Activated CD4-positive, alpha-beta memory T cell treated with anti-CD3 and anti-CD28 coated beads for 36 hours (primary cell): ENCODE measurements at places on chromosomes 4 and X. TPM values are rescaled to one million over a fixed set of nuclear protein-coding genes. Genes with fewer than 3 reads are reported as not detected.
A peak's percentile ranks its signal among the peaks of the same experiment; 100 is the strongest.

DNA sequence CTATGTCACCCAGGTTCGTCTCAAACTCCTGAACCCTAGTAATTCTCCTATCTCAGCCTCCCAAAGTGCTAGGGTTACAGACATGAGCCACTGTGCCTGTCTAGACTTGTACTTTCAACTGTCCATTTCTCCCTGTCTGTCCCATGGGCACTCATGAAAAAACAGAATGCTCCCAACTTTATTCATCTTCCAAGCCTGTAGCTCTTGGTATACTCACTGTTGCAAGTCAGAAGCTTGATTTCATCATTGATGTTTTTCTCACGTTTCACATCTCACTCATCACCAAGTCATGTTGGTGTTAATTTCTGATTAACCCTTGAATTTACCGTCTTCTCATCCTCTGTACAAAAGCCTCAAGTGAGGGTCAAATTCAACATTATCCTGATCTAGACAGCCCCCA is 7.3 kb upstream of the SRP72 start:
- H3K27me3 ChIP-seq: no peaks in the 10 kb centered on the region
- H3K4me3 ChIP-seq: no peak overlapping the region
- H3K27ac ChIP-seq: peak overlapping the region; percentile 67
- H3K4me1 ChIP-seq: peaks cover 20% of the 10 kb centered on the region
- no peak for DNase-seq
- peaks cover 51% of the 10 kb centered on the region for H3K36me3 ChIP-seq

The AFP gene
- total RNA-seq: not detected

GRCh38 chrX:132842460-132843238 is 115.8 kb downstream of the HS6ST2 start:
- no peak overlapping the region for H3K4me3 ChIP-seq
- no peak for DNase-seq
- no peaks in the 10 kb centered on the region for H3K4me1 ChIP-seq
- H3K36me3 ChIP-seq: no peaks in the 10 kb centered on the region
- peaks cover 4% of the 10 kb centered on the region for H3K27me3 ChIP-seq
- no peak overlapping the region for H3K27ac ChIP-seq

The PGRMC1 gene
- total RNA-seq: 29.4 TPM

DNA sequence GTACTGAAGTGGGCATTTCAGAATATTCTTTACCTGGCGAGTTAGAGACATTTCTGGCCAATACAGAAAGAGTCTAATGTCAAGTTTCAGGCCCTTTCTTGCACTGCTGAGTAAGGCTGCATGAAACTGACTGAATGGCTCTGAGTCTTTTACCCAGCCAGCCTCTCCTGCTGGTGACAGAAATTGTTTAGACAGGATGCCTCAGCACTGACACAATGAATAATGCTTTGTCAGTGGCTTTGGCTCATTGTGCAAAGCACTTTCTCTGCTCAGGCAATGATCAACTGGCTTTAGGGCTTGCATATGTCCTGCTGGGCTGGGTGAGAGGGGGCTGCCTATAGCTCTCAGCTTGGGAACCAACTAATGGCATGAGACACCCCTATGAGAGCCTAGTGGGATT is 45.5 kb downstream of the CLNK start:
- H3K4me3 ChIP-seq: no peak overlapping the region
- DNase-seq: no peak

- peak overlapping the region; percentile 91 for H3K27ac ChIP-seq
- H3K27me3 ChIP-seq: no peaks in the 10 kb centered on the region
Observed at GRCh38 chrX:356385-357034, 30.2 kb downstream of the PPP2R3B start.

- H3K27me3 ChIP-seq: no peaks in the 10 kb centered on the region
- no peaks in the 10 kb centered on the region for H3K4me1 ChIP-seq
- H3K27ac ChIP-seq: no peak overlapping the region
- DNase-seq: no peak
Observed at GRCh38 chr4:174037631-174038030, 245.8 kb downstream of the FBXO8 start.

DNA sequence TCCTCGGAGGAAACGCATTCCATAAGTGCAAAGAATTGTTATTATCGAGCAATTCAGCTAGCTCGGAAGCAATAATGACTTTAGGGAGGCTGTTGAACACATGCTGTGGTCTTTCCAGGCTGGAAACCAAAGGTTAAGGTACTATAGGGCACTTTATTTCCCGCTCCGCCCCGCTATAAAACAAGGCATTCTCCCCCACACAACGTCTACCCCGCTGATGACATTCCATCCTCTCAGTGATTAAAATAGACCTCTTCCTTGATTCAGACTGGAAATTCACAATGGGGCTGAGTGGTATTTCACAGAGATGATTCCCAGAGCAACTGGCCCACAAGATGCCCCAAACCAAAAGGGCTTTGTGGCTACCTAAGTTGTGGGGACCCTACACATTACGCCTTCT is 196.4 kb downstream of the STIM2 start:
- H3K4me1 ChIP-seq: no peaks in the 10 kb centered on the region
- no peak for DNase-seq
- H3K4me3 ChIP-seq: no peak overlapping the region
- H3K27ac ChIP-seq: no peak overlapping the region
- no peaks in the 10 kb centered on the region for H3K36me3 ChIP-seq
- H3K27me3 ChIP-seq: peaks cover 3% of the 10 kb centered on the region

GRCh38 chrX:130285069-130285620 is 16.4 kb upstream of the ZNF280C start:
- no peak overlapping the region for H3K4me3 ChIP-seq
- H3K27me3 ChIP-seq: no peaks in the 10 kb centered on the region
- no peak overlapping the region for H3K27ac ChIP-seq
- no peak for DNase-seq
- H3K4me1 ChIP-seq: no peaks in the 10 kb centered on the region
- H3K36me3 ChIP-seq: no peaks in the 10 kb centered on the region

- no peak overlapping the region for H3K27ac ChIP-seq
- peaks cover 2% of the 10 kb centered on the region for H3K27me3 ChIP-seq
- H3K4me1 ChIP-seq: peaks cover 11% of the 10 kb centered on the region
- no peaks in the 10 kb centered on the region for H3K36me3 ChIP-seq
- peak; percentile 12 for DNase-seq
Observed at GRCh38 chr4:99447079-99447478, 11.9 kb upstream of the ADH7 start.

The C4orf50 gene
- 0.07 TPM for total RNA-seq

GRCh38 chrX:78378476-78379115 is 51.2 kb upstream of the CYSLTR1 start:
- no peak overlapping the region for H3K27ac ChIP-seq
- no peak overlapping the region for H3K4me3 ChIP-seq
- DNase-seq: no peak
- H3K27me3 ChIP-seq: no peaks in the 10 kb centered on the region
- H3K4me1 ChIP-seq: peaks cover 15% of the 10 kb centered on the region
- peaks cover 2% of the 10 kb centered on the region for H3K36me3 ChIP-seq

- no peak overlapping the region for H3K27ac ChIP-seq
- H3K4me3 ChIP-seq: no peak overlapping the region
- H3K36me3 ChIP-seq: no peaks in the 10 kb centered on the region
Observed at GRCh38 chrX:44003975-44004374, 30.8 kb upstream of the NDP start.

DNA sequence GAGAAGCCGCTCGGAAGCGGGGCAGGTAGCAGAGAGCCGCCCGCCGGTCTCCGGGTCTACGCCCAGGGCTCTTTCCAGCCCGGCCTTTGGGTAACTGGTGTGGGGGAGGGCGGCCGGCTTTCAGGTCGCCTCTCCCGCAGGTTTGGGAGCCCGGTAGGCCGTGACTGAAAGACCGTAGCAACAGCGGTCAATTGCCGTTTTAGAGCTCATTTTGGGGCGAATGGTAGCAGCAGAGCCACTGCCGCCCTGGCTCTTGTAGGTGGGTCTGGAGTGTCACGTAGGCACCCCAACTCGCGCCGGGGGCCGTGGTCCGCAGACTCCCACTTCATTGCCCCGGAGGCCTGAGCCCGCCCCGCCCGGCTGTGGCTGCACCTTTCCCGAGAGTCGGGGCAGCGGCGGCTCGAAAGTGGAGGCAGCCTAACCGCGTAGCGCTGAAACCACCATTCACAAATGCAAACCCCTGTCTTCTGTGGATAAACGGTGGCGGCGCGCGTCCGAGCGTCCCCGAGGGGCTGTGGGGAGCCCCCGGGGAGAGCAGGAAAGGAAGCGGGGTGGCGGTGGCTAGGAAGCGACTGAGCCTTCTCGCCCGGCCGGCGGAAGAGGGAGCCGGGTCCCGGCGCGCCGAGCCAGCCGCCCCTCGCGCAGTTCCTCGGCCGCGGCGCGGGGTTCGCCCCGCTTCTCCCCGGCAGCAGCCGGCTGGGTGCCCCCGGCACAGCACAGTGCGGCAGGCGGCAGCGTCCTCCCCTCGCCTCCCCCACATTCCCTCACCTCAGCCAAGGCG is 2185.1 kb upstream of the TENM3 start:
- no peak overlapping the region for H3K4me3 ChIP-seq
- H3K36me3 ChIP-seq: peaks cover 3% of the 10 kb centered on the region
- peaks cover 36% of the 10 kb centered on the region for H3K27me3 ChIP-seq

The HHIP gene
- total RNA-seq: not detected

The MSN gene
- total RNA-seq: 494 TPM

- peaks cover 3% of the 10 kb centered on the region for H3K27me3 ChIP-seq
- H3K36me3 ChIP-seq: no peaks in the 10 kb centered on the region
- H3K27ac ChIP-seq: no peak within 1 kb of the TSS
- H3K4me3 ChIP-seq: peak within 1 kb of the TSS; percentile 78
Observed at GRCh38 chrX:103356130-103356798, at the start of gene TCEAL9. Gene TCEAL9 (plus strand): TSS chrX:103356506. CDS start chrX:103357685, 1,179 bp downstream.

The TCEAL6 gene
- not detected for total RNA-seq

DNA sequence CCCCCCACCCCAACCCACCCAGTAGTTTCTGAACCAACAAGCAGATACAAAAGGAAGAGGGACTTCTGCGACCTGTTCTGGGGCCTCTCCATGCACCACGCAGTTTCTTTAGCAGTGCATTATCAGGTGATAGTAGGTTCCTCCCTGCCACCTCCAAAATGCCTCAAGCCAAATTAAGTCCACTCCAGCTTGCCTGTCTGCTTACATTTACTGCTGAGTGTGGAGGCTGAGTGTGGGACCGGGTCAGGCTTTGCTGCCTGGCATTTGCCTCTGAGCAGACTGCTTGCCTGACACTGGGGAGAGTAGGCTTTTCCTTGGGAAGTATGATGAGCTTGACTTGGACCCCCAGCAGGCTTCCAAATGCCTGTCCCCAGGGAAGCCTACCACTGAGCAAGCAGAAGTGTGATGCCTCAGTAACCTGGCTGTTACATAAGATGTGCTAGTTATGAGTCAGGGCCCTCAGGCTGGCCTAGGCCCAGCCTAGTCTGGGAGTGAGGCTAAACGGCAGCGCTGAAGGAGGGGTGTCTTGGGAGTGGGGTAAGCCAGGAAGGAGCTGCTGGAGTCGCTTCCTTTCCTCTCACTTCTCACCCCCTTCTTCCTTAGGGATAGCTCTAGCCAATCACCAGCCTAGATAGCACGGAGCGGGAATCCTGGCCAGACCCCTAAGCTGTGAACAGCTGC is 9.0 kb downstream of the TSC22D3 start:
- no peaks in the 10 kb centered on the region for H3K4me1 ChIP-seq
- H3K36me3 ChIP-seq: no peaks in the 10 kb centered on the region
- H3K27me3 ChIP-seq: no peaks in the 10 kb centered on the region
- no peak for DNase-seq

DNA sequence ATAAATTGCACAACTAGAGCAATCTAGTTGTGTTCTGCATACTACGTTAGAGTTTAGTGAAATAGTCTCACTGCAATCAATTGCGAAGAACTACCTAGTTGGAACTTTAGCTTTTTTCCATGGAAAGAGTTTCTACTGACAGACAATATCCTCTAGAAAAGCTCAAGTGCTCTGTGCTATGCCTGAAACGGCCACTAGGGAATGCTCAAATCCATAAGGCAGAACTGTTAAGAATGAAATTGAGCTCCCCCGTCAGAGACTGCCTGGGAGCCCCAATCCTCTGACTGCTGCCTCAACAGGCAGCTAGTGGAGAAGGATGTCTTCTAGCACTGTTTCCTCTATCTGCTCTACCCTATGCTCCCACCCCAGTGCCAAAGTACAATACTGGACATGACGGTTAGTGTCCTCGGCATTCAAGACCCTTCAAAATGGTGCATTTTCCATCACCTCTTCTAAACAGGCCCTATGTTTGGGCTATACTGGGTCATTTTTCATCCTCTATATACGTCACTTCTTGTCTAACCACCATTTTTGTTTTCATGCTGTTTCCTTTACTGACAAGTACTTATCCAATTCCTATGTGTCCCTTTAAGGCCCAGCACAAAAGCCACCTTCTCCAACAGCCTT is 35.3 kb downstream of the FRMD7 start:
- H3K36me3 ChIP-seq: no peaks in the 10 kb centered on the region
- peaks cover 3% of the 10 kb centered on the region for H3K4me1 ChIP-seq
- peaks cover 2% of the 10 kb centered on the region for H3K27me3 ChIP-seq

DNA sequence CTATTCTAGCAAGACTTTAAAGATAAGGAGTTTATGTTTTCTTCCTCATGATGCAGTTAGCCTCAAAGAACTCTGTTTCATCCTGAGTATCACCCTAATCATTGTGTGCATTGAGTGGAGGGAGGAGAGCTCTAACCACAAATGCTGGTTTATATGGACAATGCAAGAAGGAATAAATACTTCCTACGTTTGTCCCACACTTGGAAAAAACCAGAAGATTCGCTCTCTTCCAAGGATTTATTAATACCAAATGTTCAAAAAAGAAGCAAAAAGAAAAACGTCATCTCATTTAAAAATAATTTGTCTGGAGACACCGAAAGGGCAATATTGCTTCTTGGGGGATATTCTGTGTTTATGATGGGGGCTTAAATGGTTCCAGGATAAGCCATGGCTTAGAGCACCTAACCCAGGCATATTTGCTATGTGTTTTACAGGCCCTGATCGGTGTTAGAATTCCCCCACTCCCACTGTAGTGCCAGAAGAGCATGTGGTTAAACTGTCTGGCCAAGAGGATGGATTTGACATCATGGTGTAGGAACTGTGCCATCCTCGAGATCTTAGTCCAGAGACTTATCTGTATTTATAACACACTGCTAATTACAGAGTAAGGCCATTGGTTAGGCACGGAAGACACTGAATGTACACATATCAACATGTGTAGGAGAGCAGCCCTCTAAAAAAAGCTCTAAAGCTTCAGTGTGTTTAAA is 227.2 kb downstream of the ANK2 start:
- H3K4me1 ChIP-seq: no peaks in the 10 kb centered on the region
- DNase-seq: no peak
- H3K36me3 ChIP-seq: no peaks in the 10 kb centered on the region
- peaks cover 10% of the 10 kb centered on the region for H3K27me3 ChIP-seq
- no peak overlapping the region for H3K27ac ChIP-seq

The MND1 gene
- total RNA-seq: 36.1 TPM

The F8A1 gene
- 42.9 TPM for total RNA-seq

- DNase-seq: no peak
- no peaks in the 10 kb centered on the region for H3K27me3 ChIP-seq
- H3K4me3 ChIP-seq: no peak overlapping the region
- H3K27ac ChIP-seq: no peak overlapping the region
- H3K36me3 ChIP-seq: no peaks in the 10 kb centered on the region
- no peaks in the 10 kb centered on the region for H3K4me1 ChIP-seq
Observed at GRCh38 chrX:153561337-153561736, 37.6 kb downstream of the CCNQ start.

DNA sequence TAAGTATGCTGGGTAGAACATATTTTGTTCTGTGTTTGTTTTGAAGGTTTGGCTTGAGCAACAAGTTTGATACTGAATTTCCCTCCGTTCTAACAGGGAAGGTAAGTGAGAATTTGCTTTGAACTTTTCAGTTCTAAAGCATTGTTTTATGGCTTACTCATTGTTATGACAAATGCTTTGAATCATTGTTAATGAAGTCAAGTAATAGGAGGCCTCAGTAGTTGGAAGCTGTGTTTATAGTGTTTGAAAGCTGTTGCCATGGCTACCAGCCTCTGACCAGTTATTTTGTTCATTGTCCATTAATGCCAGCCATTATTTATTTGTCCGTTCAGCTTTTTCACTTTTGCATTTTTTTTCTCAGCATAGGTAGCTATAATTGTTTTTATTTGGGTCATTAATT is 14.4 kb downstream of the CHIC1 start:
- H3K27ac ChIP-seq: no peak overlapping the region
- H3K36me3 ChIP-seq: peaks cover 9% of the 10 kb centered on the region
- H3K27me3 ChIP-seq: no peaks in the 10 kb centered on the region
- no peak for DNase-seq

The CPLX1 gene
- 0.43 TPM for total RNA-seq
